NCI-H2029 (cell line): ENCODE measurements at places on chromosomes 6 and 20.
A peak's percentile ranks its signal among the peaks of the same experiment; 100 is the strongest.

GRCh38 chr20:2300420-2300819 is 4.6 kb downstream of the TGM3 start:
- DNase-seq = no peak

- DNase-seq = no peak
Observed at GRCh38 chr6:43120944-43121913, 45.1 kb downstream of the PTK7 start.

DNA sequence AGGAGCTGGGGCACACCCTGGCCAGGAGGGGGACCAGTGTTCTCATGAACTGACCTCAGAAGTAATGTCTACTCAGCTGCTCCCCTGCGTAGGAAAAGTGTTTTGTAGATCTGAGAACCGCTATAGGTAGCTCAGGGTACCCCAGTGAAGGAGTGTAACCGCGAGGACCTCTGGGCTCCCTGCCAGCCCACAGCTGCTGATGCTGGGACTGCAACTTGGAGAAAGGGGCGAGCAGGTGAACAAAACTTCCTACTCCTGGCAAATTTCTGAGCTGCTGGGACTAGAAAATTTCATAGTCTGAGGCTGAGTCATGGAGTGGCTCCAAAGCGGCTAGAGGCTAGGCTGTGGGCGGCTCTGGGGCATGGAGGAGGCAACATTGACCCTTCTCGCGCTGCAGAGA is 51.9 kb downstream of the PYGB start:
- DNase-seq = no peak

GRCh38 chr20:61742097-61742825 is 323.4 kb downstream of the TAF4 start:
- DNase-seq = no peak

- DNase-seq = no peak
Observed at GRCh38 chr6:33622456-33623431, 1.6 kb downstream of the ITPR3 start.

DNA sequence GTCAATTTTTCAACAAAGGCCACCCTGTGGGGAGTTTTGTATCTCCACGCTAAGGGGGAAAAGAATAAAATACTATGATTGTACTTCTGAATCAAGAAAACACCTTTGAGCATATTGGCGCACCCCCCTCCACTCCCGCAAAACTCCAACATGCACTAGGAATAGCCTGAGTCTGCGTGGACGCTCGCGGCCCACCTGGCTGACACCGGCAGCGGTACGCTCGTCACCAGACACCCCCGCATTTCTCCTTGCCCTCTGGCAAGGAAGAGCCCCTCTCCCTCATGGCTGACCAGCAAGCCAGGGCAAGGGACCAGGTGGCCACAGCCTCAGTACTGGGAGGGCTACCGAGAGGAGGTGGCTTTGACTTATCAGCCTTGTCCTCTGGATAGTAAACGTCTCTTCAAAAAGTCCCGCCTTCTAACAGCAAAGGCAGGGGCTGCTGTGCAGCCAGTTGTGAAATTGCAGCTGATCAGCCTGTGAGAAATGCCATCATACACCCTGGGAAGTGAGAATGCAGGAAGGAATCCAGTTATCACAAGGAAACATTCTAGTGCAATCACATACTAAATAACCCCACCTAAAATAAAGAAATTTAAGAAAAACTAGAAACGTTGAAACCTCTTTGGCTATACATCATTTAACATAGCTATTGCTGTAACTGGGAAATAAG is 84.2 kb downstream of the HUS1B start:
- DNase-seq = no peak

- no peak for DNase-seq
Observed at GRCh38 chr6:159646116-159646515, 46.9 kb downstream of the SOD2 start.

GRCh38 chr6:170039156-170040114 is 251.4 kb downstream of the DLL1 start:
- no peak for DNase-seq

GRCh38 chr20:47035026-47035590 is 140.5 kb downstream of the EYA2 start:
- no peak for DNase-seq

GRCh38 chr6:151186804-151187330 is 52.9 kb upstream of the AKAP12 start:
- no peak for DNase-seq

DNA sequence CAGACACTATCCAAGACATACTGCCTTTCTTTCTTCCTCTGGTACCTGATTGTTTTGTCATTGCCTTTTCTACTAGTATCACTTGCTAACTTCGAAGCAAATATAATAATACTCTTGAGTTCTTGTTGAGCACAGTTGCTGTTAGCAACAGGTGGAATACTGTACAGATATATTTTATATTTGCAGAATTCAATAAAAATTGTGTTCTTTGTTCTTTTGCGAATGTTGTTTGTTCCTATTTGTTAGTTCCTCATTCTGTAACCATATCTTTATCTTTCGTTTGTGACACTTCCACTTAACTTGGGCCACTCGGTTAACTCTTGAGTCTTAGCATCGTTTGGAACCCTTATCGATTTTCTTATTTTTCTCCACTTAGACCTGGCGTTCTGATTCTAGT is 868 bp downstream of the CYB5R4 start:
- no peak for DNase-seq

- no peak for DNase-seq
Observed at GRCh38 chr6:148842296-148843019, 95.6 kb downstream of the UST start.

GRCh38 chr6:103122766-103123601 is 1729.5 kb downstream of the GRIK2 start:
- DNase-seq = peak; percentile 72

DNA sequence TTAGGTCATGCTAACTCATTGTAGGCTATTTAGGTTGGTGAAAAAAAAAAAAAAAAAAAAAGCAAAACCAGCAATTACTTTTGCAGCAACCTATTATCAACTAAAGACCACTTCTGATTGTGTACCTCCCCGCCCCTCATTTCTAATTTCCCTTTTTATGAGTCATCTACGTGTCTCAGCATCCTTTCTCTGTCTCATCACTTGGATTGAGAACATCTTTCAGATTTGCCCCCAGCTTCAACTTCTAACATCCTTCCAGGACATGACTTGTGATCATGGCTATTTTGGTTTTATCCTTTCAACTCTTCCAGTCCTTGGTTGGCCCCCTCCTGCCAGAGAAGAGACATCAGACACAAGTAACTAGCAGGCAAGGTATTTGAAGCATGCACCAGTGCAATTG is 156.7 kb upstream of the CCN2 start:
- no peak for DNase-seq

DNA sequence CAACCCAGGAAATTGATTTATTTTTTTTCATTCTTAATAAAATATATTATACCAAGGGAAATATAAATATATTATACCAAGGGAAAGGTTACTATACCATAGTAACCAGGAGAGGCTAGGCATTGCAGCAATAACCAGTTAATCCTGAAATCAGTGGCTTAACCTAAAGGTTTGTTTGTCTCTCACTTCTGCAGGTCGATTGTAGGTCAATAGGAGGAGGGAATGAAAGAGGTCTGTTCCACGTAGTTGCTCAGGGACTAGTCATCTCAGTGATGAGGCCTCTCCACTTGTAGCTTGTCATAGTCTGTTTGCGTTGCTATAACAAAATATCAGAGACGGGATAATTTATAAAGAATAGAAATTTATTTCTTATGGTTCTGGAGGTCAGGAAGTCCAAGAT is 168.0 kb downstream of the GJA1 start:
- no peak for DNase-seq

DNA sequence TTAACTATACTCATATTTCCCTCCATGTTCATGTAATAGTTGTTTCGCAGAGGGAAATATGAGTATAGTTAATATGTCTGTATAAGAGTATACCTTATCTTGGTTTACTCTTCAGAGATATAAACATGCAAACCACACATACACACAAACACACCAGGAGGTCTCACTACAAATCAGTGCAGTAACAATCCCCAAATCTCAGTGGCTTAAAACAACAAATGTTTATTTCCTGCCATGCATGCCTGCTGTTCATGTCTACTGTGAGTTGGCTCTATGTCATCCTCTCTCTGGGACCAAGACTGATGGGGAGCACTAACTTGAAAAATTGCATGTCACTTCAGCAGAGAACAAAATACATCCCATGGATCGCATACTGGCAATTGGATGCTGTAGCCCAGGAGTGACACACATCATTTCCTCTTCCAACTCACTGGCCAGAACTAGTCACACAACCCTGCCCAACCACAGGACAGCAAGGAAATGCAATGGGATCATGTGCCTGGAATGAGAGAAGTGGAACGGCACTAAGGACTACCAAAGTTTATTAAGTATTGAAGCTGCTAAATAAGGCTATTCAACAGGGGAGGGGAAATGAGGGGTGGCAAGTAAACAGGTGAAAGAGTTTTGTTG is 89.0 kb upstream of the DTNBP1 start:
- DNase-seq = no peak

GRCh38 chr20:34573541-34574300 is 15.2 kb downstream of the MAP1LC3A start:
- no peak for DNase-seq

GRCh38 chr6:70413992-70414494 is 735 bp downstream of the FAM135A start:
- DNase-seq = no peak

DNA sequence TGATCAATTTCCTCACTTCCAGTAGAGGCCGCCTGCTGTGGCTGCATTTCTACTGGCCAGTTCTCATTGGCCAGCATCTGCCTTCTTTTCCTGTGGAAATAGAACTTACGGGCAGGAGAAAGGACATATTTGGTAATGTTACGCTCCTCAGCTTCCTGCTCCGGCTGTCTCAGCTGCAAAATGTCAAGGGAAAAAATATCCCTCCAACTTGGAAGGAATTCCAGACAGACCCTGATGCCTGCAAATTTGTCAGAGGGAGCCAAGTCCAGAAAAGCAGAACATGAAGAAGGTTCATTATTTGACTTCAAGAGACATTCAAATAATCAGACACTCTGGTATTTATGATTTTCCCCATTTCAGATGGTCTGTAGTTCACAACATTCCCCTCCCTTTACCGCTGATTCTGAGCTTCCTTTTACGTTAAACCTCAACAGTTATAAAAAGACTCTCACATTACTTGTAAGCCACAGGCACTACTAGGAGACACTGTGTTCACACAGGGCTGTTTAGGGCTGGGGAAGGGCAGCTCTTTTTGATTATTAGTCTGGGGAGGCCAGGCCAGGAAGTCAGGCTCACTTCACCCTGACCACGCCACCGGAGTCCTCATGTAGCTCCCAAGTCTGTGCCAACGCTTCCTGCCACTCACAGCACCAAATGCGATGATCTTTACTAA is 179.6 kb upstream of the CCN2 start:
- DNase-seq = no peak

DNA sequence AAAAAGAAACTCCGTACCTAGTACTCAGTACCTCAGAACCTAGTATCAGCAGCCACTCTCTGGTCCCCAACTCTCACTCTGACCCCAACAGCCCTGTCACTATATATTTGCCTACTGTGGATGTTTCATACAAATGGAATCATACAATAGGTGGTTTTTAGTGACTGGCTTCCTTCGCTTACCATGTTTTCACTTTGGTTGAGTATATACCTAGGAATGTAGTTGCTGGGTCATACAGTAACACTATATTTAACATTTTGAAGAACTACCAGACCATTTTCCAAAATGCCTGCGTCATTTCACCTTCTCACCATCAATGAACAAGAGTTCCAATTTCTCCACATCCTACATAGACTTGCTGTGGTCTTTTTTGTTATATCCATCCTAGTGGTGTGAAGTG is 283.2 kb downstream of the GMDS start:
- no peak for DNase-seq

GRCh38 chr6:47083586-47084047 is 41.5 kb upstream of the ADGRF1 start:
- peak; percentile 86 for DNase-seq

DNA sequence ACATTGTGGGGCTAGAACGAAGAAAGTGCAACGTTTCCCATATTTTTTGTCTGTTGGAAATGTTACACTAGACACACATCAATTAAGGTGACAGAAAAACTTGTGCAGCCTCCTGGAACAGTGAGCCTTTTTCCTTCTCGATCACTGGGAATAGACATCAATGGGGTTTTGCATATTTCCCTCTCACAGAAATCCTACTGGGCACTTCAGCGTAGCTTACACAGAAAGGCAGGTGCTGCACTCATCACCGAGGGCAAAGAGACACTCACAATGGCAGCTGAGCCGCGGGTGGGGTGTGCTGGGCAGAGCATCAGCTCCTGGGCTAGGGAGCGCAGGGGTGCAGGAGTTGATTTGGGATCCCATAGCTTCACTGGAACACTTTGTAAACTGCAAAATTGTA is 64.5 kb downstream of the THBS2 start:
- DNase-seq = peak; percentile 65

- no peak for DNase-seq
Observed at GRCh38 chr6:52161689-52162438, 24.3 kb upstream of the IL17A start.

- DNase-seq = no peak
Observed at GRCh38 chr6:113344969-113345368, 512.2 kb upstream of the MARCKS start.

GRCh38 chr6:29976253-29976587 is 33.9 kb downstream of the HLA-A start:
- DNase-seq = no peak

- DNase-seq = no peak
Observed at GRCh38 chr6:157645201-157645795, 177.7 kb upstream of the SNX9 start.

GRCh38 chr20:16064989-16065707 is 508.1 kb downstream of the KIF16B start:
- no peak for DNase-seq

GRCh38 chr6:43695215-43695966 is 7.8 kb upstream of the MRPS18A start:
- peak; percentile 90 for DNase-seq

- no peak for DNase-seq
Observed at GRCh38 chr6:162014069-162014811, 713.3 kb downstream of the PRKN start.

DNA sequence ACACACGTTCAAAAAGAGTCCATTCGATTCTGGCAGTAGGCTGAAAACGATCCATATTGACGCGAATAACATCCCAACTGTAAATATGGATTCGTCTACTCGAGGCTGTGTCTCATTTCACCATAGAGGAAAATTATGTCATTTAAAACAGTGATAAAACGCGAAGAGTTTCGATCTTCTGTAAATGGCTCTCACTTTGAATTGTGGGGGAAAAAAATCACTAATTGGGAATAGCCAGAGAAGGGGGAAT is 845 bp upstream of the MARCKS start:
- no peak for DNase-seq

DNA sequence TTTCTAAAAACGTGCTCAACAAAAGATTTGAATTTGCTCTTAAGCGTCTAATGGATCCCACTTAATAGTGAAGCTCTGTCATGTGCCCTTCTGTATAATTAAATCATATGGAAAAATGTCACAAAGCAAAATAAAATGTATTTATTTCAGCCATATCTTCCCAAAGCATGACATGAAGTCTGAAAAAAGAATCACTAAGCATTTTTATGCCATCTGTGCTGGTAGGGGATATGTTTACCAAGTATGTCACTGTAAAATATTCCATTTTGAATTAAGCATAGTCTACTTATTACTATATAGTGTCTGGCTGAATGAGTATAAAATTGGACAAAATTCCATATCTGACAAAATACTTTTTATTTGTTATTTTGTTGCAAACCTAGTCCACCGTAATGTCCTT is 248.0 kb upstream of the QKI start:
- no peak for DNase-seq

- no peak for DNase-seq
Observed at GRCh38 chr6:156545931-156546330, 231.2 kb upstream of the ARID1B start.

GRCh38 chr6:15339081-15339480 is 93.2 kb downstream of the JARID2 start:
- no peak for DNase-seq

- DNase-seq = no peak
Observed at GRCh38 chr6:134997133-134997995, 47.5 kb upstream of the ALDH8A1 start.
